ENCODE measurements at places on chromosomes 2 and 18.
A peak's percentile ranks its signal among the peaks of the same experiment; 100 is the strongest.

DNA sequence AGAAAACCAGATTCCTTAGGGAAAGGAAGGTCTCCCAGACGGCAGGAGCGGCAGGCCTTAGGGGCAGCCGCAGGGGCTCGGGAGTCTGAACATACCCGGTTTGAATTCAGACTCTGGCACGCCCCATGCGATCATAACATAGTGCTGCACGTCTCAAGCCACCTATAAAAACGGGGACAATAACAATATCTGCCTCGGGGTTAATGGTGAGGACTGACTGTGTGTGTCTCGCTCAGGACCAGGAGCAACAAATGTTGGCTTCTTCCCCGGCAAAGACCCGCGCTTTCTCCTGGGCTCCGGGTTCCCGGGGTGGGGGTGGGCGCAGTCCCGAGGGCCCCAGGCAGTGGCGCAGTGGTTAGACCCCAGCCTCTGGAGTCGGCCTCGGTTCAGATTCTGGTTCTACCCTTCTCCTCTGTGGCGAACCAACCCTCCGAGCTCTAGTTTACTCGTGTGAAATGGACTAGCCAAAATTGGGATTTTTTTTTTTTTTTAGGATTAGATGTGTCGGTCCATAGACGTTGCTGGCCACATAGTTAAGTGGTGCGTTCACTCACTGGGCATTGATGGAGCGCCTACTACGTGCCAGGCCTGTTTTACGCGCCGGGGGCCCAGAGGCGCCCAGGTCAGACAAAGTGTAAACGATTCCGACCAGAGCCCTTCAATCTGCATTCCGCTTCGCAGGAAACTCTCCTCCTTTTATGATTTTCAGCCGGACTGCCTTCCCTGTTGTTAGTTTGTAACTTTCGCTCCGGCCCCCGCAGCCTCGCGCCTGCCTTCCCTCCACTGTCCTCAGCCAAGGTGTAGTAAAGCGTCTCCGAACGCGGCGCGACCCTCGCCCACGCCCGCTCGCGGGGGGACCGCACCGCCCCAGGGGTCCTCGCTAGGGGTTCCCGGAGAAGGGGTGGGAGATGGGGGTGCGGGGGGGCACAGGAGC lies 820 bp upstream of the SH3BP4 start:
- DNase-seq, result no peak

GRCh38 chr2:203914546-203915182 lies 21.9 kb upstream of the ICOS start:
- DNase-seq, result no peak

DNA sequence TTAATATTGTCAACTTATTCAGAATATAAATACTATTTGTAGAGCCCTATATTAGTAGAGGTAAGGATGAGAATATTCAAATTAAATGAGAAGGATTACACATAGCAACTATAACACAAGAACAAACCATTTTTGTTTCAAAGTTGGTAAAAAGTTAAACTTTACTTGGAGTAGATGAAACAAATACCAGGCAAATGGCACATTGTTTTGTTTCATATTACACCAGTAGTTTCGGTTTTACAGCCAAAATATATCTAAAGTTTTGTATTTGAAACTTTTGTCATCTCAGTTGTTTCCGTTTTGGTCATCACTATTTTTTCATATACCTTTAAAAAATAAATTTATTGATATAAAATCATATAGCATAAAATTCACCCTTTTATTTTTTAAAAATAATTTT lies 1039.4 kb downstream of the DPP10 start:
- DNase-seq, result no peak

- DNase-seq, result no peak
These were observed 15.3 kb downstream of the NPC1 start for GRCh38 chr18:23570912-23571504.

DNA sequence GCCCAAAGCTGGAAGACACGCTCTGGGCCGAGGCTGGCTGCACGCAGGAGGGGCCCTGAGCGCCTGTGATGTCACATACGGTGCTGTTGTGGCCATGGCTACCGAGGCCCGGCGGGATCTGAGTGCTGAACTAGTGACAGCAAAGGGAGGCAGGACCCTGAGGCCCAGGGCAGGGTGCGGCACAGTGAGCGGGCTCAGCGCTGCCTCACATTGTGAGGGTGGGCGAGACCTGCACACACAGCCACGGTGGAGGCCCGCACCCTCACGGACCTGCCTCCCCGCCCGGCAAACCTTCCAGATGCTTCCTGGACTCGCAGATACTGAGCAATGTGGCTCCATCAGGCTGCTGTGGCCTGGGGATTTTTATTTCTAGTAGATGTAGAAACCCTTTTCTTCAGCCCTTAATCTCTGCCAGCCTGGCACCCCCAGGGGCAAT lies 133.8 kb upstream of the CTDP1 start:
- DNase-seq, result no peak

GRCh38 chr2:102660574-102660973 lies 41.2 kb downstream of the SLC9A2 start:
- DNase-seq, result no peak

- DNase-seq, result no peak
These were observed 109.2 kb upstream of the CHRNA1 start for GRCh38 chr2:174873471-174873870.

- DNase-seq, result no peak
These were observed 57.9 kb upstream of the CXCR4 start for GRCh38 chr2:136175868-136176267.

DNA sequence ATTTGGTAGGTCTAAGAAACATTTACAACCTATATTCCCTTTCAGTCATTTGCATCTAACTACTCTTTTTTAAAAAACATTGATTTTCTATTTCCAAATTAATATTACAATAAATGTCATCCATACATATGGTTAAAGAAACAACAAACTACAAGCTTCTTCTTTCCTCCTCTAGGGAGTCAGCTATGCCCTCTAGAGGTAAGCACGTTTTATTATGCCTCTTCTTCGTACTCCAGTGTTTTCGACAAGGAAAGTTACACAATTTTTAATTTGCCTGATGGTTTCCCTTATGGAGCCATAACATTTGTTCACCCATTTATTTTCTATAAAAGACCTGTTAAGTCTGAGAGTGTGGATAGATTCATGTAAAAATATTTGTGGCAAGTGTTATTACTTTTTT lies 183.4 kb upstream of the CDH7 start:
- peak; percentile 8 for DNase-seq

GRCh38 chr2:62641410-62641843 lies 64.1 kb upstream of the EHBP1 start:
- DNase-seq, result no peak

- no peak for DNase-seq
These were observed 66.6 kb upstream of the PELI1 start for GRCh38 chr2:64210816-64211215.

DNA sequence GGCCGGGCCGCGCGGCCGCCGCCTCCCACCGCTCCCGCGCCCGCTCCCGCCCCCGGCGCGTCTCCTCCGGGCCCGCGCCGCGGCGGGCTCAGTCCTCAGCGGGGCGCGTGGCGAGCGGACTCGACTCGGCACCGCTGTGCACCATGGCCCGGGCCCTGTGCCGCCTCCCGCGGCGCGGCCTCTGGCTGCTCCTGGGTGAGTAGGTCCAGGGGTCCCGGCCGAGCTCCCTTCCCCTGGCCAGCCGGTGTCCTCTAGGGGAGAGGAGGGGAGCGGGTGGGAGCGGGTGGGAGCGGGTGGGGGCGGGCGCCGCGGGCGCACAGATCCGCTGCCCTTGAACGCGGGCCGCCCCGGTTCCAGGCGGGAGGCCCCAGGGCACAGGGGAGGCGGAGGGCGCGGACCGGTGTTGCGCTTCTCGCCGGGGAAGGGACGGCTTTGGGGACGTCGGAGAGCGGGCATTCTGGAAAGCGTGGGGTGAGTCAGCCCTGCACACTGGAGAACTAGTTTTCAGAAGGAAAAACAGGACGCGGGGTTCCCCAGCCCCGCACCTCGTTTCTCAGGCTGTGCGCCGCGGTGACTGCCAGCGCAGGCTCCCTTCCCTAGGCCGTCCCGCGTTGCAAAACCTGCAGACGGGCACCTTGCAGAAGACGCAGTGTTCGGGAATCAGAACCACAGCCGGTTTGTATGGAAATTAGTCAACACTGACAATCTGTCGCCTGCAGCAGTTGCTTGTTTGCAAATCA lies at the start of gene RAMP1:
Gene RAMP1 (plus strand): TSS at position 91 of the 740 bp plus-strand sequence. CDS start 53 bp downstream, at position 144.
- DNase-seq, result no peak

DNA sequence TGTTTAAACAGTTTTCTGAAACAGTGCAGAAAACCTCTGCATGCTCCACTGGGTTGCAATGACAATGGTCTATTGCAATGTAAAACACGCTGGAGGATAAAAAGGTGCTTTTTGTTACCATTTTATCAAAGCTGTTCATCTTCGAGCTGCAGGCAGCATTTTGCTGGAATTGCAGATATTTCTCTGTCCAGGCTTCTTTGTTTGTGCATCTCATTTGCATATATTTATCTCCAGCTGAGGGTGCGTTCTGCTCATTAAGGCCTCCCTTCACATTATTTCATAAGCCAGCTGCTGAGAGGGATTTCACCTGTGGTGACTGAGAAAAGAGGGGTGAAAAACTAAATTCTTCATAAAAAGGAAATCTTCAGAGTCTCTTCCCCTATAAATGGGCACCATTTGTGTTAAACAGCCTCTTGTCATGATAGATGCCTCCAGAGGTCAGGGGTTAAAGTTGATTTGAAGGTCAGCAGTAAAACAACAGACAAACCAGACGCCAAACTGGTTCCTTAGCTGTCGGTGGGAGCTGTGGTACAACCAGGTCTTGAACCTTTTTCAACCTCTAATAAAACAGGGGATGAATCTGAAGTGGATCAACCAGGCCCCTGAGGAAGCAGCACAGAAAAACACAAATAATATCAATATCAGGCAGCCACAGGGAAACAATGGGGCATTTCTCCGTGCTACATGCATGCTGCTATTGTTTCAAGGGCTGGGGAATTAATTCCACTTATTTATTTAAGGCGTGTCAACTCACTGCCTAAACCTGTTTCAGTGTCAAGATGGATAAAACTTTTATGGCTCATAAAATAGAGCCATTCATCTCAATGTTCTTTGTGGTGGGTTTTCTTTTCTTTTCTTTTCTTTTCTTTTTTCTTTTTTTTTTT lies 265.1 kb downstream of the MEIS1 start:
- peak; percentile 55 for DNase-seq

GRCh38 chr2:8595811-8596600 lies 85.8 kb upstream of the ID2 start:
- DNase-seq, result no peak

- DNase-seq, result no peak
These were observed 1.1 kb upstream of the SNTG2 start for GRCh38 chr2:949384-950079.

GRCh38 chr18:6054256-6054842 lies 159.0 kb upstream of the TMEM200C start:
- no peak for DNase-seq

DNA sequence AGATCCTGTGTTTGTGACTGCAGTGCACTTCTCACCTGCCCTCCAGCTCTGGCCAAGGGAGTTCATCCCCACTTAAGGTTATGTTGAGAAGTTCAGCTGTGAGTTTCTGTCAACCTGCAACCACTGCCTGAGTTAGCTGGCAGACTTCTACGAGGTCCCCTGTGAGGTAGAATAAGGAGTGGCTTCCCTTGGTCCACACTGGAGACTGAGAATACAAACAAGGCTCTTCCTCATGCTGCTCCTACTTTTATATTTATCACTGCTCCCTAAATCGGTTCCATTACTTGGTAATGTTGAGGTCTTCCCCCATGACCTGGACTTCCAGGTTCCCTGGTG lies 353.2 kb upstream of the CWC22 start:
- DNase-seq, result no peak

DNA sequence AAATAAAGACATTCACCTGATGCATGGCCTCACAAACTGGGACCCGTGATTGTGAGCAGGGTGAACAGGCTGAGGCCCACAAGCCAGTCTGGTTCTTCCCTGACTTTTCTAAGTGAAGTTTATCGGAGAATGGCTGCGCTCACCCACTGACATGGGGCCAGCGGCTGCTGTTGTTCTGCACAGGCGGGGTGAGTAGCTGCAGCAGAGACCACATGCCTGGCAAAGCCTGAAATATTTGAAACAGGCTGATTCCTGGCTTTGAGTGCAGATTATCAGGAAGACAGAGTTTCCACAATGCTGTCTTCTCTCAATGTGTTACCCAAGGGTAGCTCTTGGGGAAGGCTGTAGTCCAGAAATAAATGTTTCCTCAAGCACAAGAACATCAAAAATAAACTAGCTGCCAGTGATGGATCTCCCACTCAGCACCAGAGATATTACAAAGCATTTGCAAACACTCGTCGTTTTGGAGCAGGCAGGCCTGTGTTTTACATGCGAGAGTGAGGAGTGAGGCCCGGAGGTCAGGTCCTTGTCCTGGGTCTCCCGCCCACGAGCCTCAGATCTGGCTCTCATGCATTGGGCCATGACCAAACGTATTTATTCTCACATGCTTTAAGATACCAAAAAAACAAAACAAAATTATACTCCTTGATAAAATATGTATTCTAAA lies 647.1 kb downstream of the GALR1 start:
- DNase-seq, result no peak

DNA sequence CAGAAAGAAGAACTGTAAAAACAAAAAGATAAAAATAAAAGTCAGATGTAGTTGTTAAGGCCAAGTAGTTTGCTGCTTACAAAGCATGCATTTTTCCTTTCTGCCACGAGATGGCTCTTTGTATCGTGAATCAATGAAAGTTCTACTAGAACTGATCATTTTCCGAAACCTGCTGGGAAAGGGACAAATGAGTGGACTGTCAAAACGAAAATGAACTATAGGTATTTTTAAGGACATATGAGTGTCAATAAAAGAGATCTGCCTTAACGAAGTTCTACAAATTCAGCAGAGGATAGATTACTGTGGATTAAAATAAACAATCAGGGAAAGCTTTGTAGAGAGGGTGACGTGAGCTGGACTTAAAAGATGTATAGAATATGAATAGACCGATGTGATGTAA lies 15.0 kb upstream of the ELOA2 start:
- DNase-seq, result peak; percentile 49

GRCh38 chr2:169348321-169349024 lies 13.9 kb downstream of the LRP2 start:
- no peak for DNase-seq

Measured in NCI-H2227 treated with DMSO at 0.1 percent for 48 hours (cell line).